Kidney (tissue), 22 donors: ENCODE measurements at places on chromosomes 1 and 21. TPM values are rescaled to one million over a fixed set of nuclear protein-coding genes. Genes with fewer than 3 reads are reported as not detected.

DNA sequence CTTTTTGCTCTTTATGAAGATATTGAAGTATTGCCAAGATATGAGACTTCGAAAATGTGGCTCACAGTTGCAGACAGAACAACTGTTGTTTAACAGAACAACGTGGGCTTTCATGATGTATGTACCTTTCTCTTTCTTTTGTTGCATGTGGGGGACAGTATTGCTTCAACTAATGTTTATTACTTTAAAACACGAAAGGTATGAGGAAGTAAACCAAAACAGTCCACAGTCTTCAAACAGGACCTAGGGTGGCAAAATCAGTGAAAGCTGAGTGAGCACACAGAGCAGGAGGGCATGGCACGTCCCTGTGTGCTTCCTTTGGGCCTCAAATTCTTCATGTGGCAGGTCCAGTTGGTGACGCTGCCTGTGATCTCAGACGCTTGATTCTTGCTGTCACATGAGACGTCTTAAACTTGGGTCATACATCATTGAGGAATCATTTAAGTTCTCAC lies 7.8 kb upstream of the CHAF1B start:
- no peak for DNase-seq
- no peak overlapping the region for H3K4me3 ChIP-seq
- H3K27ac ChIP-seq = no peak overlapping the region
- H3K4me1 ChIP-seq = no peaks in the 10 kb centered on the region
- H3K36me3 ChIP-seq = peaks cover 8% of the 10 kb centered on the region

DNA sequence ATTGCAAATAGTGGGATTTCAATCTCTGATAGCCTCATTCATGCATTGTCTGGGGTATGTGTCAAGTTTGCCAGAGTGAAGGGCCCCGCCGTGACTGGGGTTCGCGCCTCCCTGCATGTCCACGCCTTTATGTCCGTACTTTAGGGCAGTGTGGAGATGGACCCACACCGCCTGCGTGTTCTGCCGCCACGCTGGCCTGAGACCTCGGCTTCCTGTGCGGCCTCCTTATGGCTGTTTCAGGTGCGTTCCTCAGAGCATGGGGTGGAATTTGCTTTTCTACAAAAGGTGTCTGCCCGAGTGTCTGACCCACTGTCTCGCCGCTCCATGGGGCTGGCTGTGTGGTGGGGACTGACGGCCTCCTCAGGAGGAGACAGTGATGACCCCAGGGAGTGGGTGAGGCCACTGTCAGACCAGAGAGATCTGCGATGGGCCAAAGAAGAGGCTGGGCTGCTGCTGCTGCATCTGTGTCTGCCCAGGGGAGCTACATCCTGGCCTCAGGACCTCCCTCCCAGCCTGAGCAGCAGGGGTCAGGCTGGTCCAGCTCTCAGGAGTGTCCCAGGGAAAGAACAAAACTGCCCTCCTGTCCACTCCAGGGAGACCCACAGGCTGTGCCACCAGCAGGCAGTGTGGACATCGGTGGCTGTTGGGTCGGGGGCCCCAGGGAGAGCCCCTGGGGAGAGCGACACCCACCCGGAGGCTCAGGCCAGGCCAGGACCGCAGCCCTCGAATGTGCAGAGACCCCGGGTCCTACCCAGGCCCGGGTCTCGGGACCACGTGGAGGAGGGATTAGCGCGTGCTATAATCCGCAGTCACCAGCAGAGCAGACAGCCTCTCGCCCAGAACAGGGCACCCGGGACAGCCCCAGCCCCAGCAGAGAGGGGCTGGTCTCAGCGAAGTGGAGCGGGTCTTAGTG lies 9.8 kb upstream of the SLC19A1 start:
- peaks cover 2% of the 10 kb centered on the region for H3K4me1 ChIP-seq
- no peak overlapping the region for H3K4me3 ChIP-seq
- no peaks in the 10 kb centered on the region for H3K27me3 ChIP-seq

The RGS4 gene
- total RNA-seq = 3.1 TPM

The LRRC40 gene
- total RNA-seq = 13.3 TPM

- H3K4me1 ChIP-seq = no peaks in the 10 kb centered on the region
- H3K36me3 ChIP-seq = no peaks in the 10 kb centered on the region
Observed at GRCh38 chr1:217895841-217896240, 264.7 kb downstream of the SPATA17 start.

DNA sequence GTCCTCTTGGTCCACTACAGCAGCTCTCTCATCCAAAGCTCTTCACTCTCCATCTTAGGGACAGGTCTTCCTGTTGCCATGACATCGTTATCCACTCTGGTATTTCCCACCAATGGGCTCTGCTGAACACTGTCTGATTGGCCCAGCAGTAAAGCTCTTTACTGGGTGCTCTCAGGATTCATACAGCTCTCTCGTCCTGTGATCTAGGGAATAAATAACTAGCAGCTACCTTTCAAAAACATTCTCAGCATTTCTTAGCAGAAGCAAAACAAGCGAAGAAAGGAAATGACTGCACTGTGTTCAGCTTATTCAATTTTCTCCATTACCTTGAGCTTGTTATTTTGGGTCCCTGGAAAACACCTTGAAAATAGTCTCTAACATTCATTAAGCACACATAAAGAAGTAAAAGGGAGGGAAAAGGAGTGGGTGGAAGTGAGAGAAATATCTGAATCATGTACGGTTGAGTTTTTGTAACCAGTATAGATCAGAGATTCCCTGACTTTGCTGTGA lies 163.4 kb upstream of the SGIP1 start:
- no peaks in the 10 kb centered on the region for H3K4me1 ChIP-seq
- H3K27ac ChIP-seq = no peak overlapping the region
- no peaks in the 10 kb centered on the region for H3K27me3 ChIP-seq
- no peak for DNase-seq
- H3K4me3 ChIP-seq = no peak overlapping the region
- peaks cover 7% of the 10 kb centered on the region for H3K36me3 ChIP-seq

- no peak overlapping the region for H3K4me3 ChIP-seq
- H3K27ac ChIP-seq = no peak overlapping the region
- peak; percentile 71 for DNase-seq
- no peaks in the 10 kb centered on the region for H3K4me1 ChIP-seq
Observed at GRCh38 chr1:61588736-61589672, 135.9 kb downstream of the TM2D1 start.
